Suppressor macrophage treated with lipopolysaccharide for 1 hour (primary cell): ENCODE measurements at places on chromosomes 3 and 15.

DNA sequence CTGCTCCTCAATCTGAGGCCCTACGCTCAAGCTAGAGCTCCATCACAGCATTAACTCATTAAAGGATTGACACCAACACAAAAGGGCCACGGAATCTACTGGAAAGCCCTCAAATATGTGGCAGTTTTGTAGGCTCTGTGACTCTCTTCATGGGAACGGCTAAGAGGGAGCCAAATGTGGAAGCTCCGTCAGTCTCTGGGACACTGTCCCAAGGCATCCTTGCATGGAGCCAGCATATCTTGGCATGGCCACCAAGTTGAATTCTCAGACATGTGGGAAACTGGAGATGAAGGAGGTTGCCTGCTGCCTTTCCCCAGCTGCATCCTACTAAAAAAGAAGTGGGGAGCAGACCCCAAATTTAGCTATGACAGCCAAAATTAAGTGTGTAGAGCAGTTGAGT lies 296.9 kb downstream of the NTRK3 start:
- no peak for DNase-seq

DNA sequence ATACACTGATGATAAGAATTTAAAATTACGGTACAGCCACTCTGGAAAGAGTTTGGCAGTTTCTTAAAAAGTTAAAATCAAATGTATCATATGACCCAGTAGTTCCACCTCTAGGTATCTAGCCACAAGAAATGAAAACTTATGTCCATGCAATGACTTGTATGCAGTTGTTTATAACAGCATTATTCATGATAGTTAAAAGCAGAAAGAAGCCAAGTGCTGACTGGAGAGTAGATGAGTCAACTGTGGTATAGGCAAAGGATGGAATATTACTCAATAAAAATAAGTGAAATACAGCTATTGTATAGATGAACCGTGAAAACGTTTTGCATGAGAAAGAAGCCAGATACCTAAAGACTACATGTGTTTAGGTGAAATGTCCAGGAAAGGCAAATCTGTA lies 14.8 kb downstream of the GPR87 start:
- DNase-seq = peak; percentile 24

GRCh38 chr3:196237203-196237602 lies 20.9 kb downstream of the SLC51A start:
- peak; percentile 6 for DNase-seq

- DNase-seq = no peak
Measured at GRCh38 chr3:139358841-139359562, 15.2 kb downstream of the MRPS22 start.

GRCh38 chr15:56245871-56246814 lies 2.5 kb upstream of the RFX7 start:
- peak; percentile 97 for DNase-seq

DNA sequence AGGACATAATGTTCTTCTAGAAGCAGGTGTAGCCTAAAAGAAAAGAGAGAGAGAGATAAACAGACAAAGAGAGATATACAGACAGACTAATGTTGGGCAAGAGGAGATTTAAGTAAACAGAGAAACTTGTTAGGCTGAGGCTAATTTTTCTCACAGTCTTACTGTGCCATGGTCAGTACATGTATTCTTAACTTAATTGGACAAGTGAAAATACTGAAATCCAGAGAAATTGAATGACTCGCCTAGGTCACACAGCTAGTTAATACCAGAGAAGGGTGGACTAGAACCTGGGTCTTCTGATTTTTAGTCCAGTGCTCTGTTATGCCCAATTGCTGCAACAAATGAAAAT lies 6.7 kb upstream of the ZNF609 start:
- no peak for DNase-seq

DNA sequence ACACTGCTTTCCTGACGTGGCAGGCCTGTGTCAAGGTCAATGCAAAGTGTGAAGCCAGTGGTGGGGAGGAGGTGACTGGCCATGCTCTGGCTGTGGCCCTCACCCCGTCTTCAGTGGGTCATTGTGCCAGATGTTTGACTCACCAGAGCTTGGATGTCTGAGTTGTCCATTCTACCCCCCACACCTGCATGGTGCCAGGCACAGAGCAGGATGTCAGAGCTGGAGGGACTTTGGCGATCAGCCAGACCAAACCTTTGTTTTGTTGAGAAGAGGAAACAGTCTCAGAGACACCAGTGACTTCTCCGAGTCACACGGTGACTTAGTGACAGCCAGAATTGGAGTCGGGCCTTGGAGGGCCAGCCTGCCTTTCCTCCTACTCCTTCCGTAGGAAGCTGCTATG lies 49.5 kb downstream of the SMAD6 start:
- no peak for DNase-seq

DNA sequence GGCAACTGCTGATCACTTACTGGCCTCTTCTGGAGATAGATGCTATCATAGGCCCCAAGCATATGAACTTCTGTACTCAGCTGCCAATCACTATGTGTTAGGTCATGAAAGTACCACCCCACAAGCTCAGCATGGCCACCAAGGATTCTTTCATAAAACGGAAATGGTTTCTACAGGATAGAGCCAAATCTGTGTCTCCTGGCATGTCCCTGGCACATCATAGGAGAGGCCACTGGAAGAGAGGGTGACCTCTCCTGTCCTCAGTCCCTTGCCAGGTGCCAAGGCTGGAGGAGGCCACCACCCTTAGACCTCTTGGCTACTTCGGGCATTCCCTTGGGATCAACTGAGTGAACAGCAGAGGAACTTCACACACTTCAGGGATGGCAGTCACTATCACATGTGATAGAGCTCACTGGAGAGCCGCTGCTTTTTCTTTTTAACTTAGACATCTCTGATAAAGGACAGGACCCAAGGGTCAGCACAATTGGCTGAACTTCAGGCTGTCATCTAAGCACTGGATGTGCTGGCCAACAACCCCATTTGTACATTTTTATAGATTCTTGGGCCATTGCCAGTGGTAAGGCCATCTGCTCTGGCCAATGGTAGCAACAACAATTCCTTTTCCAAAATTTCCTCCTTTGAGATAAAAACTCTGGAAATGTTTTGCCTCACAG lies 425.2 kb downstream of the SQOR start:
- no peak for DNase-seq

DNA sequence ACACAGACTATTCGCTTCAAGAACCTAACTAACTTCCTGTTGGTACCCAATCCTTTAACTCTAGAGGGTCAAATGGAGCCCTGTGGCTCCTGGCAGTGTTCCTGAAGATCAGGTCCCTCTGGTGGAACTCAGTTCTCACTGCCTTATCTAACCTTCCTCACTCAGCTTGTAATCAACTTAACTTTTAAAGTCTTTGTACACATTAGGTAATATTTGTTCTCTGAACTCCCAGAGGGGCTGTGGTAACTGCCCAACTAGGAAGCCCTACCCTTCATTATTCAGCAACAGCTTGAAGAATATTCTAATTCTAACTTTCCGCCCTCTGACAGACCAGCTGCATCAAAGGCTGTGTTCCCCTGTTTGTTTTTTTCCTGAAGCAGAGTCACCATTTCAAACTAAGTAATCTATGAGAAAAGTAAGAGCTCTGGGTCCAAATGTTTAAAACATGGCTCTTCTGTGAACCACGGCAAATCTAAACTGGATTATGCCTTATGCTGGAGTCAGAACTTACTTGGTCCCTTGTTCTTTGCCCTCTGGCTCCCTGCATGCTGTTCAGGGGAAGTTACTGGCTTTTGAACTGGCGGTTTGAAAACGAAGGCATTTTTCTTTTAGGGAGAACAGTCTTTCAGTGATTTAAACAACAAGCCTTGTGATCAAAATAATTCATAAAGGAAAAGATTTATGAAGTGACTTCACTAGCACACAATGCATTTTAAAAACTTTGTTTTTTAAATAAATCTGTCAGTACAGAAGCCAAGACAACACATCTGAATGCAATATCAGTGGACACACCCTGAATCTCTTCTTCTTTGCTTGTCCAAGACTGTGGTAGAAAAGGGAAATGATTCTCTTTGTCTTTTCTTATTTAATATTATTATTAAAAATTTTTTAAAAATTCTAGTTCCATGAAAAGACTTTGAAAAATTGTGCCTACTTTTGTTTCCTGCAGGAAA lies 365.6 kb downstream of the TIGIT start:
- no peak for DNase-seq

DNA sequence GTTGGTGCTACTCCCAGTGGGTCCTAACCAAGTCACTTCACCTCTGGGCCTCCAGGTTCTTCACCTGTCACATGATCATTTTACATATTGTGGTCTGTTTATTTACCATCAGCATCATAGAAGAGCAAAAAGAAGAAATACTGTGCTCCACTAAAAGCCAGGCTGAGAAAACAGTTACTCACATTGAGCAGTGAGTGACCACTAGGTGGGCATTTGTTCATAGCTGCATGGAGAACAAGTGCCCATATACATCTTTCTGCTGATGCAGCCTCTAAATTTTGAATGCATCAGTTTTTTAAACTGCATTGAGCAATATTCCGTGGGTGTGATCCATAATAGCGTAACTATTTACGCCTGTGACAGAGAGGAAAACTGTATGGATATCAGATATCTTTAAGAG lies 76.2 kb downstream of the DCUN1D1 start:
- peak; percentile 4 for DNase-seq

GRCh38 chr3:46866032-46866595 lies 2.9 kb upstream of the MYL3 start:
- no peak for DNase-seq

DNA sequence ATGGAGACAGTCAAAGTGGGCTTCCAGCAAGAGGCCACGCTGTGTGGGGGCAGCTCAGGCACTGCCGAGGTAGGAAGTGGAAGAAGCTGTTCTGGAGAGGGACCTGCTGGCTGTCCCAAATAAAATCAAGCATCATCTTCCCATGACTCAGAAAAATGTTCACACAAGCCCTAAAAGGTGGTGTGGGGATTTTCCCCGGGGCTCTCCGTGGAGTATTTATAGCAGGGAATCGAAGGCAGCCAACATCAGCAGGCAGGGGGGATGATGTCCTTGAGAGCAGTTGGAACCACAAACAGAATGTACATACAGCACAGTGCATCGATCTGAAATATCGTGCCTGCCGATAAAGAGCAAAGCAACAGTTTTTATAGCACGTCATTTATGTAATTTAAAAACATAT lies 27.6 kb downstream of the PRR23E start:
- peak; percentile 35 for DNase-seq

GRCh38 chr3:30299674-30300385 lies 306.6 kb upstream of the TGFBR2 start:
- DNase-seq = no peak

GRCh38 chr3:12983319-12983718 lies 89.9 kb downstream of the IQSEC1 start:
- DNase-seq = no peak

DNA sequence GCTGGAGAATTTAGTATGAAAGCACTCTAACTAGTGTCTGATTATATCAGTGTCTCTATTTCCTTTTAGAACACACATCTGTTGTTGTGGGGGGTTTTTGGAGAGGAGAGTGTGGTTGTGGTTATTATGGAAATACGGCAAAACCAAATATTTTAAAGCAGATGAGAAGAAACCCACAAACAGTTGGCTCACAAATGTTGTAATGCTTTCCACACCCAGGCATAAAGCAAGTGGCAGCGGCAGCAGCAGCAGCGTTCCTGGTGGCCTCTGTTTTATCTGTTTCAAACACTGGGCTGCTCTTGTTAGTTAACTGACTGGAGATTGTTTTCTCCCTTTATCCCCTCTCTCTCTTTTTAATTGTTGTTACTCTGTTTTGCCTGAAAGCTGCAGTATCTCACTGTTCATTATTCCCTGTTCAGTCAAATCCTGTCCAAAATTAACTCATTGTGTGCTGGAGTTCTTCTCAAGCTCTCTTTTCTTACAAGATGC lies 1045.5 kb upstream of the NR2F2 start:
- no peak for DNase-seq

DNA sequence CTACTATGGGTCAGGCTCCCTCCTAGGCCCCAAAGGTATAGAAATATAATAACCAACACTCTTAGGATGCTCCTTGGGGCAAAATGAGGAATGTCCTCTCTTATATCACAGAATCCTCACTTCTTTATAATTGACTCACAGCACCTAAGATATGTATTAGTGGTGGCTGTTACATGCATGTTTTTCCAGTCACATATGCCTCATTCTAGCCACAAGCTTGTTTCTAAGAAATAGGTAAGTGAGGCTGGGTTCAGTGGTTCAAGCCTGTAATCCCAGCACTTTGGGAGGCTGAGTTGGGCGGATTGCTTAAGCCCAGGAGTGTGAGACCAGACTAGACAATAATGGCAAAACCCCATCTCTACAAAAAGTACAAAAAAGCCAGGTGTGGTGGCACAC lies 57.9 kb upstream of the PSMD6 start:
- no peak for DNase-seq

GRCh38 chr3:134307425-134307824 lies 56.8 kb upstream of the RYK start:
- DNase-seq = no peak

DNA sequence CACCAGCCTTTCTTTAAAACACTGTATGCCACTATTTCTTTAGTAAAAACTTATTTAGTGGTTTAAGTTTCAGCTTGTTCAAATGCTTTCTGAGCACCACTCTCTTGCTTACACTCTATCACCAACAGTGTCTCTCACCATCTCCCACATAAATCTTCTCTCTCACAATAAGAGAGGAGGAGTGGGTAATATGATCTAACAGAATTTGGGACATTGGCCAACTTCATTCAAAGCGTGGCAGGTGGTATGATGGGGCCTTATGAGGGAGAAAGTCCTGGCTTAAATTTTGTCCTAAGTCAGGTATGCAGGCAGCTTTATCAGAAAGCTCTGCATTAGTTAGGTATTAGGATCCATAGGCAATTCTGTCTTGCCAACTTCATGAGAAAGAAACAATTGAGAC lies 1132.5 kb downstream of the TUSC7 start:
- DNase-seq = no peak

DNA sequence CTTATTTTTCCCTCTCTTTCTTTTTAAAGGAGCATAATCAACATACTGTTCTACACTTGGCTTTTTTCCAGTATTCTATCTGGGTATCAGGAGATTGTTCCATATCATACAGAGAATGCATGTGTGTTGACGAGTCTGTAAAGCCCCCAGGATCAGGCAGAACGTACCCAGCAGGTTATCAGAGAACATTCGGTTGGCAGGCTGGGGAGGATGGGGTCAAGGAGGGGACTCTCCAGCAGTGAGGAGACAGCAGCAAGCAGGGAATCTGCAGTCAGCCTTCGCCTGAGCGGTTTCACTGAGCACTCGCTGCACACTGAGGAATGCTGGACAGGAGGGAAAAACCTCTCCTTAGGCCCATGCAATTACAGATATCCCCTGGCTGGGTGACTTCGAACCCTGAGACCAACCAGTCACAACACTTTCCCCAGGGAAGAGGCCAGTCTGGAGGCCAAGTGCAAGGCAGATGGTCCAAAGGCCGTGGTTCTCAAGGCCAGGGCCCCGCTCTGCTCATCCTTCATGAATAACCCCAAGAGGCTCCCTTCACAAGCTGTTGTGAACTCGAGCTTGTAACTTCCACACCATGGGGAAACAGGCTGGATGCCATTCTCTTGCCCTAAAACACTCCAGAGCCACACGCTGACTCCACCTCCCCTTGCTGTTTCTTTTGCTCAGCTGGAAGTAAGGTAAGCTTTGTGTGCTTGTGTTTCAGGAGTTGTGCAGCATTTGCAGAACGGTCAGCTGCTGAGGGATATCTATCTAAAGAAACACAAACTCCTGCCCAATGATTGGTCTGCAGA lies 60.1 kb downstream of the PXYLP1 start:
- DNase-seq = no peak
